ENCODE measurements at places on chromosomes 6 and 20.

DNA sequence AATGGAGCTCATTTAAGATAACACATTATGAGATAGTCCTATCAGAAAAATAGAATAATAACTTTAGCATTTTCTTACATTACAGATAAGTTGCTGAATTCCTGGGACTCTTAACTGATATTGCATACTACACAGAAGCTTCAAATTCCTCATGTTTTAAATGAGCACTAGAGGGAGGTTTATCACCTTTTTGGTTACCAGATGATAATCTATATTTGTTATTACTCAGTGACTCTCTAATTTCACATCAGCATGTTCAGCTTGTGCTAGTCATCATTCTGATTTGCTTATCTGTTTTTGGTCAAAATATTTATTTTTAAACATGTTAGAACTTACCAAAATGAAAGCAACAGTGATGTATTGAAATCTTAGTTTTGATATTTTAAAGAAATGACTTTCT, 20.5 kb upstream of the GJA10 start:
- no peak for DNase-seq

- DNase-seq = no peak
Measured at GRCh38 chr6:32860674-32861073, 6.7 kb downstream of the PSMB9 start.

GRCh38 chr6:107800564-107801164, 23.4 kb downstream of the SCML4 start:
- DNase-seq = no peak

DNA sequence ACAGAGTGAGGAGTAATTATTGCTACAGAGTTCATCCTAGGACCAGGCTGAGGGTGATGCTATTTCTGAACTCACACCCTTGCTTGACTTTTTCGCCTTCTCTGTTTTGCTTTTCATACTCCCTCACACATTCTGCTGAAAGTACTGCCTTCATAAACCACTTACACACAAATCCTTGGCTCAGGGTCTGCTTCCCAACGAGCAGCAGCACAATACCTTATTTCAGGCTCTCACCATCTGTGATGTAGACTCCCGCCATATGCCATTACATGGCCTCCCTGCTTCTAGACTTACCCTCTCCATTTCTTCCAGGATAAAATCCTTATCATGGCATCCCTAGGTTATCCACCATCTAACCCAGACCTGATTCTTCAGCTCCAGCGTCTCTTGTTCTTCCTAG, 321.3 kb upstream of the SPTLC3 start:
- DNase-seq = no peak

DNA sequence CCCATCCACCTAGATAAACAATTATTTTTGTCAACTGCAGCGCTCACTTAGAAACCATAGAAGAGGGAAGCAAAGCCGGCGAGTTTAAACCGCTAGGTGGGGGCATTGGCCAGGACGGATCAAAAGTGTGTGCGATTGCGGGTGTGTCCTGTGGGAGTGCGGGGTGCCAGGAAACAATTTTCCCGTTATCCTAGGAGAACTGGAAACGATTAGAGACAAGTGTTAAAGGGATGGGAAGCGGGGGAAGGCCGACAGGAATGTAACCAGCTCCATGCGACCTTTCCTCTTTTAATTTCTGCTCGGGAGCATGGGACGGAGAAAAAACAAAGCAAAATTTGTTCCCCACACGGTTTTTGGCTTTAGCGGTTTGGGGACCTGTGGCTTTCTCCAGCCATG, 2.8 kb upstream of the HTR1B start:
- DNase-seq = no peak

GRCh38 chr6:159513074-159513720, 179.8 kb downstream of the SOD2 start:
- DNase-seq = no peak

DNA sequence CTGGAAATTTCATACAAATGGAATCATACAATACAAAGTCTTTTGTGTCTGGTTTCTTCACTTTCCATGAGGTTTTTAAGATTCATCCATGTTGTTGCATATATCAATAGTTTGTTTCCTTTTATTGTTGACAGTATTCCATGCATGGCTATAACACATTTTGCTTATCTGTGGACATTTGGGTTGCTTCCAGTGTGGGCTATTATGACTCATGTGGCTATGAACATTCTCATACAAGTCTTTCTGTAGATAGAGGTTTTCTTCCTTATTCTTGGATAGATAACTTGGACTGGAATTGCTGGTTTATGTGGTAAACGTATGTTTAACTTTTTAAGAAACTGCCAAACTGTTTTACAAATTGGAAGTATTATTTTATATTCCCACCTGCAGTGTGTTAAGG, 30.0 kb upstream of the KIF6 start:
- no peak for DNase-seq

- no peak for DNase-seq
Measured at GRCh38 chr6:12314751-12315150, 24.6 kb downstream of the EDN1 start.
